Cortex of kidney (tissue), 1 donor: ENCODE measurements at places on chromosomes 16 and 17.

GRCh38 chr17:12097326-12097725 lies 76.6 kb downstream of the MAP2K4 start:
- no peak for DNase-seq

DNA sequence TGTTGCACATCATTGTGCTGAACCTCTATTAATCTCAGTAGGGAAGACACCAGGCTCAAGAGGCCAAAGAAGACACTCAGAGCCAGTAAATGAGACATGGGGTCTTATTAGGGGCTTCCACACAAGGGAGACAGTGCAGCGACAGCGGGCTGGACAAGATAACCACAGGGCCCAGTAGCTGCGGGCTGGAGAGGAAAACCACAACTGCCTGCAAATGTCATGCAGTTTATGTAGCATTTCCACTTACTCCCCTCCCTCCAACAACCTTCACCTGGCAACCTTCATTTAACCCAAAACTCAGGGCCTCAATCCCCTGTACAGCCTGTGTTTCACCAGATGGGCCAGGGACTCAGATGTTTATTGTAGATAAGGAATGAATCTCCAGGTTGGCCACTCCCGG lies 185.6 kb downstream of the UTP18 start:
- no peak for DNase-seq

- no peak for DNase-seq
Observed at GRCh38 chr16:88936008-88936555, 40.9 kb downstream of the CBFA2T3 start.

DNA sequence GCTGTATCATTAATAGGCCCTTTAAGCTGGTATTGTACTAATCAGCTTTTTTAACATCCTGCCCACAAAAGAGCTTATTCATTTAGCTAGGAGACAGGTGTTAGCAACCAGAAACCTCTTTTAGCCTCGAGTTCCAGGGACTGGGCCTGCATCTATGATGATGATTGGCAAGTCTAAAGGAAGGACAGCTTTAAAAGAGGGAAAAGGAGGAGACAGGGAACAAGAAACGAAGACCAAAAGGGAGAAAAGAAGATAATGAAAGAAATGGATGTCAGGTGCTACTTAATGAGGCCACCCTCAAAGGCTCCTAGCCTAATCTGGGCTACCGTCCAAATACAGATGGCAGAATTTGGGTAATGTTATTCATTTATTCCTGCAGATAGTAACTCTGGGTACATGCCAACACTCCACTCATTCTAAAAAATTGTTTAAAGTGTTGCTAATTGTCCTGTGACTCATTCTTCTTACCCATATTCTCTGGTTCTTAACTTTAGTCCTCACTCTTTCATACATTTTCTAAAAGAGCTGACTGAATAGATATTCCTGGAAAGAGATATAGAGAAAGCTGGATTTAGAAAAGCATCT lies 18.7 kb upstream of the RFFL start:
- DNase-seq: no peak

GRCh38 chr16:4216596-4216995 lies 25.3 kb downstream of the SRL start:
- no peak for DNase-seq

DNA sequence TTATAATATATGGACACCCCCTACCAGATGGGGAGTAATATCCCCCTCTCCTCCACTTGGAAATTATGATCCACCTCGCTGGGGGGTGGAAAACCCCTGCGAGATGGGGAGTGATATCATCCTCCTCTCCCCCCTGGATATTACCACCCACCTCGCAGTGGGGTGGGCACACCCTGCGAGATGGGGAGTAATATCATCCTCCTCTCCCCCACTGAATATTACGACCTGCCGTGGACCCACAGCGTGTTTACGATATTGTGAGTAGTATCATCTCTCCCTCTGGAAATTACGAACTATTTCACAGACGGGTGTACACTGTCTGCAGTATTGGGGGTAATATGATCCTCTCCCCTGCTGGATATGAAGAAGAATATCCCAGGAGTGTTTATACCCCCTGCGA lies 228.3 kb upstream of the WSCD1 start:
- no peak for DNase-seq

- DNase-seq: no peak
Observed at GRCh38 chr16:71610447-71610846, 15.5 kb upstream of the MARVELD3 start.

DNA sequence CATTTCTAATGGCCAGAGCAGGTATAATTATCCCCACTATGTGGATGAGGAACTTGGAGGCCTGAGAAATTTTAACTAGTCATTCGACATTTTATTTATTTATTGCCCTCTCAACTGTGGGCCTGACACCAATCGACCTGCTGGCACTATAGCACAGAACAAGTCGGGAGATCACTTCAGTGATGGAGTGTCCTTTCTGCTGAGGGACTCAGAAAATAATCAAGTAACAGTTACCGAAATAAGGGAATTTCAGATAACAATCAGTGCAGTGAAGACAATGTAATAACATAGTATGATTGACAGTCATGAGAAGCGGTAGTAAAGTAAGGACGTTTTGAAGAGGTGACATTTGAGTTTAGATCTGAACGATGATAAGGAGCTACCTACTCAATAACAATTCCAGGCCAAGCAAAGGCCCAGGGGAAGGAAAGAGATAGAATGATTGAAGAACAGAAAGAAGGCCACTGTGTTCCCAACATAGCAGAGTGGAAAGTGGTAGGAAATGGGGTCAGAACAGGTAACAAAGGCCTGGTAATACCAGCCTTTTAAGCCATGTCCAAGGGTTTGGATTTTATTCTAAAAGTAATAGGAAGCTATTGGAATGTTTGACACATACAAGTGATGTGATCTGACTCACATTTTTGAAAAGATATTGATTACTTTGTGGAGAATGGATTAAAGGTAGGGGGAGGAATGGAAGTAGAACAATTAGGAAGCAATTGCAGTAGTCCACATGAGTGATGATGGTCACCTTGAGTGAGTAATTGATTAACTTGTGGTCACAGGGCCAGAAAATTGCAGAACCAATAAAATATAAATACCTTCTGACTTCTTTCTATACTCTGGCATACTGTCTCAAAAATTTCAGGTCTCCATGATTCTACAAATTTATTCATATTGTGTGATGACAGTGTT lies 1.4 kb downstream of the STXBP4 start:
- no peak for DNase-seq

GRCh38 chr16:83472776-83473501 lies 334.8 kb upstream of the HSBP1 start:
- DNase-seq: no peak

GRCh38 chr16:24118126-24118821 lies 137.9 kb upstream of the CACNG3 start:
- no peak for DNase-seq

DNA sequence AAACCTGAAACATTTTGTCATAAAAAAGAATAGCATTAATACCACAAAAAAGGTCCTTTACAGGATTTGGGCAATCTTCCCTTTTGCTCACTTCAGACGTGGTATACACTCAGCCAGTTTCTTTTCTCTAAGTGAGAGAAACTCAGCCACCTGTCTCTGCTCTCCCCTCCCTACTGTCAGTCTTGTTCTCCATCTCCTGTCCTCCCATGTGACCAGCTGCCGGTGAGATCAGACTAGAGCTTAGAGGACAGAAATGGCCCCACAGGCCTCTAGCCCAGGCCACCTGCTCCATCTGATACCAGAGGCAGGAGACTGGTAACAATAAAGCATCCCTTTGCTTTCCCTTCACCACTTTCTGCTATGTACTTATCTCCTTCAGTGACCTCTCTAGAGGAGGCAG lies 34.9 kb downstream of the CMC2 start:
- DNase-seq: no peak

GRCh38 chr16:12690024-12690423 lies 113.7 kb downstream of the CPPED1 start:
- no peak for DNase-seq

DNA sequence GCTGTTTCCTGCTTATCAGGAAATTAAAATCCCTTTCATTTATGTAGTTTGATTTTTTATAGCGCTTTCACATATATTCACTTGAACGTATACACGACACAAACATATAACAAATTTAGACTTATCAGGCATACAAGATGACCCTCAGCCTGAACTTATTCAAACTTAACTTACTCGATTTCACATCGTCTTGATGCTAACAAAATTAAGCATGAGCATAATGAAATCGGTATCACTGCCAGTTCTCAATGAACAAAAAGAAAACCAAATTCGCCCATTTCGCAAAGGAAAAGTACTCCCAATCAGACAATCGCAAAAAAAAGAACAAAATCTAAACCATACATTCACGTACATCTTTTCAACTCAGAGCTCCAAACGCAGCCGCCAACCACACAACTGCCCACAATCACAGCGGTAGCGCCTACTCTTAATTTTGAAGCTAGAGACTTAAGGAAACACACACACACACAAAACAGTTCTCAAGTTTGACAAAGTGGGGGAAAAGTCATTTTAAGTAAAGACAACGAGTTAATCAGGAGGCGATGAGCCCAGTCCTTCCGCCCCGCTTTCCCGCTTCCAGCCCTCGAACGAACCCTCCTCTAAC lies 1.1 kb downstream of the GJC1 start:
- no peak for DNase-seq

GRCh38 chr17:59434429-59434828 lies 103.0 kb downstream of the YPEL2 start:
- DNase-seq: no peak

DNA sequence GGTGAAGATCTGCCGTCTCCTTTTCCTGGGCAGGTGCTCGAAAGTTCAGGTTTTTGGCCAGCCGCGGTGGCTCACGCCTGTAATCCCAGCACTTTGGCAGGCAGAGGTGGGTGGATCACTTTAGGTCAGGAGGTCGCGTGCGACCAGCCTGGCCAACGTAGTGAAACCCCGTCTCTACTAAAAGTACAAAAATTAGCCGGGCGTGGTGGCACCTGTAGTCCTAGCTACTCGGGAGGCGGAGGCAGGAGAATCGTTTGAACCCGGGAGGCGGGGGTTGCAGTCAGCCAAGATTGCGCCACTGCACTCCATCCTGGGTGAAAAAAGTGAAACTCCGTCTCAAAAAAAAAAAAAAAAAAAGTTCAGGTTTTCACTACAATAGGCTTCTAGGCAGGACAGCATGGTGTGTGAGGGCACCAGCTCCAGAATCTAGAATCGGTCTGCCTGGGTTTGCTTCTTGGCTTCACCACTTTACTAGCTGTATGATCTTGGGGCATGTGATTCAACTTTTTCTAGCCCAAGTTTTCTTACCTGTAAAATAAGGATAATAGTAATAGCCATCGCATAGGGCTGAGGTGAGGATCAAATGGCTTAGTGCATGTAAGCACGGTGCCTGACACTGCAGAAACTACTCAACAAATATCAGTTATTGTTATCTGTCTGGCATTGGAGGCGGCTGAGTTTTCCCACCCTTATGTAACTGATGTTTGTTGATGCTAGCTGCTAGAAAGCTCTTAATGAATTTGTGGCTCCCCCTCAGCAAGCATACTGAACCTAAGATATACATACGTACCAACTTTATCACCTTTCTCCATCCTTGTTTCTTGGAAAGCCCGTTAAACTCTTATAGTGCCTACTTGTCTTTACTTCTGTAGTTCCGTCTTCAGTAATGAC lies 1.3 kb downstream of the PSMD12 start:
- no peak for DNase-seq

- DNase-seq: no peak
Observed at GRCh38 chr17:70072546-70073309, 2.3 kb upstream of the KCNJ16 start.

DNA sequence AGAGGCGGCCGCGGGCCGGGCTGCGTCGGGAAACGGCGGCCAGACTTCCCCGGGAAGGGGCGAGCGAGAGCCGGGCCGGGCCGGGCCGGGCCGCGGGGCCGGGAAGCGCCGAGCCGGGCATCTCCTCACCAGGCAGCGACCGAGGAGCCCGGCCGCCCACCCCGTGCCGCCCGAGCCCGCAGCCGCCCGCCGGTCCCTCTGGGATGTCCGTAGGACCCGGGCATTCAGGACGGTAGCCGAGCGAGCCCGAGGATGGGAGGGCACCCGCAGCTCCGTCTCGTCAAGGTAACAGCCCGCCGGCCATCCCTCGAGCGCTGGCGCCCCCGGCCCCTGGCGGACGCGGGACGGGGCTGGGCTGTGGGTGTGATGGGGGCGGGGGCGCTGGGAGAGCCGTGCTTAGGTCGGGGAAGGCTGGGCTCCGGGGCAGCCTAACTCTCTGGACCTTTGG lies at the start of gene CRHR1:
Gene CRHR1, plus strand, starts transcription at position 28 of the 448 bp plus-strand sequence. Its CDS starts 225 bp downstream, at position 253.
- no peak for DNase-seq

DNA sequence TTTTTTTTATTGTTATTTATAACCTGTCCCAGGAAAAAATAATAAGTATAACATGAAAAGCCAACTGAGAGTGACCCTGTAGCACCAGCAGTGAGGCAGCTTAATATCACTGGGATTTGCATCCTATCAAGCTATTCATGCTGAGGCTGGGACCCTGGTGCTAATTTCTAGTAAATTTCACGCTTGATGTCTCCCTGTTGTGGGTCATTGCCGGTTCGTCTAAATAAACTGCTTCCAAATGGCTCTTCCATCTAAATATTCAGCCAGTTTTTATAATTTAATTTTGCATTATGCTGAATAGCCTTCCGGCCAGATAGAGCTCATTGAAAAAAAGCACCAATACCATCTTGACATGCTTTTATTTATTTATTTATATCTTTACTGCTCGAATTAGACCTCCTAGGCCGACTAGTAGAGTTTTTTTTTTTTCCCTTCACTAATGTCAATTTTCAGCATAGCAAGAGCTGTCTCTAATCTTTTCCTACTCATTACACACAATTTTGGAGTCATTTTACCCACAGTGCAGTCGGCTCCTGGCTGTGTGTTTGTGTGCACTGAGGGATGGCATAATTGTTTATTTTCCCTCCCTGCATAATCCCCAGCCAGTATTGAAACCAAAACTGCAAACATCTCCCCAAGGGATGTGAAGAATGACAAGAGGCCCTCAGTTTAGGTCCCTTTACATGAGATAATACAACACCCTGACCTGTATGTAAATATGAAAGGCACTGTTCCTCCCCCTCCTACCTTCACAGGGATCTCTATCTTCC lies 168.8 kb downstream of the AATF start:
- no peak for DNase-seq

GRCh38 chr17:72122765-72123529 lies 2.1 kb downstream of the SOX9 start:
- no peak for DNase-seq

GRCh38 chr17:40848583-40849235 lies 18.3 kb downstream of the KRT12 start:
- DNase-seq: no peak

GRCh38 chr16:57297856-57298255 lies 13.4 kb upstream of the PLLP start:
- DNase-seq: no peak

DNA sequence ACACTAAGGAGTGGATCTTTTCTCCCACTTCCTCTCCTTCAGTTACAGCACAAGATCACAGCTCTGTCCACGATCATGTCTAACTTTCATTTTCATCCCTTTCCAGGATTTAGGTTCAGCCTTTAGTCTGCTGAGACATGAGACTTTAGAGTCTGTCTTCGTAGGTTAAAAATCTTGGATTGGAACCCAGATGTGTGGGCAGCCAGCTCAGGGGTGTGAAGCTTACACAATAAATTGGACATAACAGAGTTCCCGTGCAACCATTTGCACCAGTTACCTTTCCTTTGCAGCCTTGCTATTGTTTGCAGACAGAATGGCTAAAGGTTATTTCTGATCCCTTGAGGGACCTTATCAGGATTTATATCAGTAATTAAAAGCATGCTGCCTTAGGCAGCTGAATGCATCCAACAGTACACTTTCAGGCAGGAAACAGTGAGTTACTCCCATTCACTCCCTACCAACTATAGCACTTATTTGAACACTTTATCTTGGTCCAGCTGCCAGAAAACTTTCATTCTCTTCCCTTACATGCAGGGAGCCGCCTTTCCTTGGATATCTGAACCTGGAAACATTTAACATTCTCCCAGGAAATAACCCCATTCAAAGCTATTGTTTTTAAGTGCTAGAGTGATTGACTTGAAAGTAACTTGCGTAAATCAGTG lies 87.3 kb downstream of the TMEM100 start:
- no peak for DNase-seq

GRCh38 chr16:57612494-57612893 lies 15.9 kb upstream of the ADGRG1 start:
- DNase-seq: no peak
